CD8-positive, alpha-beta memory T cell (primary cell): ENCODE measurements at places on chromosomes 11 and 22.

GRCh38 chr11:68727783-68728182 lies 23.5 kb downstream of the TESMIN start:
- no peaks in the 10 kb centered on the region for H3K4me1 ChIP-seq
- no peaks in the 10 kb centered on the region for H3K27me3 ChIP-seq
- no peak overlapping the region for H3K4me3 ChIP-seq

- no peaks in the 10 kb centered on the region for H3K4me1 ChIP-seq
- no peak overlapping the region for H3K27ac ChIP-seq
- H3K4me3 ChIP-seq, result no peak overlapping the region
- no peak for DNase-seq
These were observed 9.9 kb upstream of the CARD18 start for GRCh38 chr11:105149477-105149876.

DNA sequence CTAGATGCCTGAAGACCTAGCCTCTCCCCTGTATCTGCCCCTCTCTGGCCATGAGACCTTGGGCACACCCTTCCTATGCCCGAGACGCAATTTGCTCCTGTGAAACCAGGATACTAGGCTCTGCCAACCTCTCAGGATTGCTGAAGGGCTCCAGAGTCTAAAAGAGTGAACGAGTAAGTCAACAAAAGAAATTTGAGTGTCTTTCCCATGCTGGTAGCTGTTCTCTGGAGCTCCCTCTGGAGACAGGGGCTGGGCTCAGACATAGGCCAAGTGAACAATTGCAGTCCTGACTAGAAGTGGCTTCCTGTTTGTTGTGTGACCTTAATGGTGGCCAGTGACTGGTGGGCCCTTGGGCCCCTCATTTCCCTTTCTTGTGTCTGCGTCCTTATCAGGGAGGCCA lies 189.0 kb upstream of the NARS2 start:
- H3K36me3 ChIP-seq, result no peaks in the 10 kb centered on the region
- no peak overlapping the region for H3K27ac ChIP-seq
- H3K4me1 ChIP-seq, result no peaks in the 10 kb centered on the region
- no peaks in the 10 kb centered on the region for H3K27me3 ChIP-seq
- DNase-seq, result no peak

DNA sequence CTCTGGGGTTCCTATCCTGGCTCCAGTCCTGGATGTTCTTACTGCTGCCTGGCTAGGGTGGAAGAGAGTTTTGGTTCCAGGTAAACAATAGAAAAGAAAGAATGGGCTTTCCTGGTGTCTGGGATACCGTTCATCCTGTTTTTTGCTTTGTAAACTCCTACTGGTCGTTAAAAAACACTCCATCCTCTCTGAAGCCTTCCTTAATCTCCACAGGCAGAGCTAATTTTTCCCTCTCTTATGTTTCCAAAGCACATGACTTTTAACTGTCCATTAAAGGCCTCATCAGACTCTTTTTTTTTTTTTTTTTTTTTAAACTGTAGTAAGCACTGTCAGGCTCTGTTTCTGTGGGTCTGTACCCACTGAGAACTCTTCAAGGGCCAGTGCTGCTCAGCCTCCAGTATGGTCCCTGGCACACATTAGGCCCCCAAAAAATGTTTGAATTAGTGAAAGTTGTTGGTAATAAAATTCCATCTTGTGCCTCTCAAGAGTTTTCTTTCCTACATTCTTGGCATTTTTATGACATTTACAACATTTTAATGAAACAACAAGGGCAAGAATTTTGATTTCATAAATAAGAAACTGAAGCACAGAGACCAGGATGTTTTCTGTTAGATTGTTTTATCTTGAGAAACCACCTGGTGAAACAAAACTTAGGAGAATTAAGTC lies 104.2 kb downstream of the TEAD1 start:
- H3K27me3 ChIP-seq, result no peaks in the 10 kb centered on the region
- DNase-seq, result no peak
- H3K4me3 ChIP-seq, result no peak overlapping the region
- no peaks in the 10 kb centered on the region for H3K36me3 ChIP-seq

GRCh38 chr22:33842006-33842354 lies 78.3 kb downstream of the LARGE1 start:
- H3K27me3 ChIP-seq, result no peaks in the 10 kb centered on the region
- H3K36me3 ChIP-seq, result no peaks in the 10 kb centered on the region
- DNase-seq, result no peak
- no peaks in the 10 kb centered on the region for H3K4me1 ChIP-seq

- H3K27me3 ChIP-seq, result no peaks in the 10 kb centered on the region
- H3K36me3 ChIP-seq, result peaks cover 58% of the 10 kb centered on the region
- H3K27ac ChIP-seq, result no peak overlapping the region
- H3K4me1 ChIP-seq, result peaks cover 7% of the 10 kb centered on the region
These were observed 5.9 kb upstream of the ATF4 start for GRCh38 chr22:39514373-39514973.
